GM10248 (cell line): ENCODE measurements at places on chromosomes 2 and 18.

DNA sequence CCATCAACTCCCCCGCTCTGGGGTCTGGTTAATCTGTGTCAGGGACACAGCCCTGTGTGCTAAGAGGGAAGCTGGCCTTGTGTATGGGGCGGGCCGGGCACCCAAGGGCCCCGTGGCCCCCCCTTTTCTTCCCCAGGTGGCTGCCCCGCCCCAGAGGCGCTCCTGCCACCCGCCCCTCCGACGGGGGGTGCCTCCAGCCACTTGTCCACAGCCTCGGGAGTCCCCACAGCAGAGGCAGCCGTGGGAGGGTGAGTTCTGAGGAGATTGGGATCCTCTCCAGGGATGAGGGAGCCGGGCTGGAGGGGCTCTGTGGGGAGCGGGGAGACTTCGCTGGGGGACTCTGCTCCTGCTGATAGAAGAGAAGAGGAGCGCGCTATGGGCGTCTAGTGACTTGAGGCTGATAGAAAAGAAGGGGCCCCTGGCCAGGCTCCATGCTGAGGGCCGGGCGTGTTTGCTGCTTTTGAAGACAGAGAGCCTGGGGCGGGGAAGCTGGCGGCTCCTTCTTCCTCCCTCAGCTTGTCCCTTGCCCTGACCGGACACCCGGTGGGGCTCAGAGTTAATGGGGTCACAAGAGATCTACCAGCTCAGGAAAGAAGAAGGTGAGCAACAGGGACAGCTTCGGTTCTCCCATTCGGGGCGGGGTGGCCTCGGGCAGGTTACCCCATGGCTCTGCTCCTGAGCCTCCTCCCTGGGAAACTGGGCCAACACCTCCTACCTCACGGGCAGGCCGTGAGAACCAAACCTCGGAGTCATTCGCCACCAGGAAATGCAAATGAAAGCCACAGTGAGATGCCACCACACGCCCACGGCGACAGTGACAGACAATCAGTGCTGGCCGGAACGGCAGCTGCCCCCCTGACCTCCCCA is 89.4 kb upstream of the TAF1B start:
- no peak for DNase-seq

DNA sequence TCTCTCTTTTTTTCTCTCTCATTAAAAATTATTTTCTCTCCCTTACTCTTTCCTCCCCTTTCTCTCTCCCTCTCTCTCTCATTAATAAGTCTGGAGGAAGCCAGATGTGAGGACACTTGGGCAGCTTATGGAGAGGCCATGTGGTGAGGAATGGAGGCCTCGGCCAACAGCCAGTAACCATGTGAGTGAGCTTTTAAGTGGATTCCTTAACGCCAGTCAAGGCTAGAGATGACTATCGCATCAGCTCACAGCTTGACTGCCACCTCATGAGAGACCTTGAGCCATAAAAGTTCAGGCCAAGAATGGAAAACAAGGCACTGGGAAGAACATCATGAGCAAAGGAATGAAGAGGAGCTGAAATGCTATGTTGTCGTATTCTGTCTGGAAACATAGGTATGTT is 39.1 kb downstream of the ETAA1 start:
- DNase-seq, result no peak

DNA sequence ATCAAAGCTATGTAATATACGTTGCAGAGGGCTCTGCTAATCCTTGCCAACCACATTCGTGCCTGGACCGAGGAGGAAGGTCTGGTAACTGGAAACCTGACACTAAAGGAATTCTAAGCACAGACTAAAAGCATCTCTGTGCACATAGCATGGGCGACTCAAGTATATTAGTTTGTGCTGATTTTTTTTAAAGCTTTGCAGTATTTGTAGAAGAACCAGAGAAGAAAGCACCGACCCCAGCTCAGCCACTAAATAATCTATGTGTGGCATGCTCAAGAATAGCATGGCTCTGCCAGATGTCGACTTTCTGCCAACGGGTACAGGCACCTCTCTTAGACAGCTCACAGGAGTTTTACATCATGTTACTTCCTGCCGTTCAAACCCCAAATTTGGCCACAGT is 73.2 kb upstream of the NRP2 start:
- DNase-seq, result no peak

GRCh38 chr2:70745276-70745825 is 22.6 kb downstream of the ADD2 start:
- DNase-seq, result no peak

DNA sequence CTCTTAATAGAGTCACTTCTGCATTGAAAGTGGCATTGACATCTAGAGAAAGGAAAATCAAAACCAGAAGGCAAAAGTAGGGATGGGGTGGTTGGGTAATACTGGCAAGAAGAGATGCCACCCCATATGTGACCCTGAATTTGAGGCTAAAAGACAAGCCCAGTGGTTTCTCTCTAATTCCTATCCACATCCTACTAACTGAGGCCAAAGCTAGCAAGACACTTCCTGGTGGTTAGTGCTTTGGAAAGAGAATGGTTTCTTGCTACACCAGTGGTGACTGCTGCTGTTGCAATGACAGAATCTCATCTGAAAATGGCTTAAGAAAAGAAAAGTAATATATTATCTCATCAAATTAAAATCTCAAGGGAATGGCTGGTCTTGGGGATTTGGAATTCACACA is 640.6 kb downstream of the EPHA4 start:
- DNase-seq, result no peak

GRCh38 chr2:241066893-241067341 is 35.2 kb downstream of the MTERF4 start:
- no peak for DNase-seq

- DNase-seq, result peak; percentile 15
Observed at GRCh38 chr18:5891184-5891853, 4.0 kb downstream of the TMEM200C start.

DNA sequence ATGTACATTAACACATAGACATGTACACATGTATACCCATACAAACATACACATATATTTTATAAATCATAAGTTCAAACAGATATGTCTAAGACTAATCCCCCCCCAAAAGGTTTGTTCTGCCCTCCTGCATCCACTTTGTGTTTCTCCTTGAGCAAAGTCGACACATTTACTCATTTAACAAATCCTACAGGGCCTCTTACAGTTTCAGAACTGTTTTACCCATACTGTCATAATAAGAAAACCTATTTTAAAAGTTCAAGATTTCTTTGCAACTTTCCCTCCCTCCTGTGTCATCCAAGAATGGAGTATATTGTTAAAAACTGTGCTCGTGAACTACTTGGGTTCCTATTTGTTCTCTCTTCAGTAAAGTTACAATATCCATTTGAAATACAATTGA is 166.7 kb downstream of the L3MBTL4 start:
- DNase-seq, result no peak

- no peak for DNase-seq
Observed at GRCh38 chr18:26432651-26433424, 115.5 kb downstream of the KCTD1 start.

DNA sequence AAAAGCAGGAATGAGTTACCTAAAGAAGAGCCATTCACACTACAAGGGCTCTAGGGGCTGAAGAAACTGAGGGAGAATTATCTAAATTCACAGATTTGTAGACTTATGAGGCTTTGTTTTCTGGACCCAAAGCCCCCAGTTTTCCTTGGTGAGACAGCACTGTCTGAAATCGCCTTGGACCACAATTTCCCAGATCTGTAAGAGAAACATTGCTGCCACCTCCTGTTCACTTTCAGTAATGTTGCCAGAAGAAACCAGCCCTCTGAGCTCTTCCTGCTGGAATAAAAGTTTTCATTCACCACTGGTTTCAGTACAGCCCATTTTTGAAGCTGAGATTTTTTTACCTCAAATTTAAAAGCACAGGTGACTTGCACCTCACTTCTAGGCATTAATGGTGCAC is 169.2 kb downstream of the CDH20 start:
- DNase-seq, result peak; percentile 39

DNA sequence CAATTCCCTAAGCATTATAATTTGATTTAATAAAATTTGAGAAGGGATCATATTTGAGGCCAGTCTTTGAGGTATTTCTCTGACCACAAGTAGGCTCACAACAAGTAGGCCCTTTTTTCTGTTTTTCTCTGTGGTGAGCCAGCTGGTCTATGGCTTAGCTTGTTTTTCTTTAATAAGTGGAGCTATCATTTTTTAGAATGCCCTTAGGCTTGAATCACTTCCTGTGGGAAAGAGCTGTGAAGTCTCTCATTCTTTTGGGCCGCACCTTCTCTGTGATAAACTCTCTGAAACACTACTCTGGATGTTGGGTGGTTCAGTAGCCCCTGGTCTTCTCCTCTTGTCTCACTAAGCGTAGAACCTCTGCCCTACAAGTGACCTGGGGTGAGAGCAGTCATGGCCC is 235.9 kb downstream of the SUCLG1 start:
- DNase-seq, result no peak

- DNase-seq, result no peak
Observed at GRCh38 chr2:170462433-170463205, 252.5 kb upstream of the SP5 start.

GRCh38 chr2:168156661-168157060 is 90.7 kb downstream of the STK39 start:
- no peak for DNase-seq

DNA sequence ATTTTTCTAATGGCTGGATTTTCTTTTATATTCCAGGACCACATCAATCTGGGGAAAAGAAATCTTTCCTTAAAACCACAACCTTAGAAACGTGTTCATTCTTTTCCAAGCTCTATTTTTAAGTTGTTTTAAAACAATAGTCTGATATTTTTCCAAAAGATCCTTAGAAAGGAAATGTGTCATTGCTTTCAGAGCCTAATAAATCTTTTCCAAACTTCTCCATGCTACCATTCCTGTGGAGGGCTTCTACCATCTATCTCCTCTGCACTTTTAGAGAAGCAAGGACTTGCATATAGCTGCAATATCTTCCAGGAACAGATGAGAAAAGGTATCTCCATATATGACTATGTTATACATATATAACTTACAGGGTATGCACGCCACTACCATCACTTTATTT is 21.2 kb downstream of the WDFY1 start:
- DNase-seq, result no peak

- DNase-seq, result no peak
Observed at GRCh38 chr2:20549691-20550348, 101.1 kb downstream of the HS1BP3 start.

DNA sequence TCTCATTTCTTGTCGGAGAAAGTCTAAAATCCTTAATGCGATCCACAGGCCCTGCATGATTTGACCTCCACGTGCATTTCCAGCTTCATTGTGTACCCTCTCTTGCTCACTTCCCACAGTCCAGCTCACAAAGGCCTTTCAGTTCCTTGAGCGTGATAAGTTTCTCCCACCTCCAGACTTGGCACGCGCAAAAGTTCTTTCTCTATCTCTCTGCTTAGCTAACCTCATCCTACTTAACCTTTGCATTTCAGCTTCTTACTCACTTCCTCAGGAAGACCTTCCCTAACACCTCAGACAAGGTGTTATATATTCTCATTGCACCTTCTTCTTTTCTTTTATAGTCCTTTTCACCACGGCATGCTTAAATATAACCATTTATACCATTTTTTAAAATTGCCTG is 124.8 kb upstream of the XPO1 start:
- no peak for DNase-seq

- no peak for DNase-seq
Observed at GRCh38 chr2:199742884-199743283, 108.1 kb downstream of the FTCDNL1 start.

DNA sequence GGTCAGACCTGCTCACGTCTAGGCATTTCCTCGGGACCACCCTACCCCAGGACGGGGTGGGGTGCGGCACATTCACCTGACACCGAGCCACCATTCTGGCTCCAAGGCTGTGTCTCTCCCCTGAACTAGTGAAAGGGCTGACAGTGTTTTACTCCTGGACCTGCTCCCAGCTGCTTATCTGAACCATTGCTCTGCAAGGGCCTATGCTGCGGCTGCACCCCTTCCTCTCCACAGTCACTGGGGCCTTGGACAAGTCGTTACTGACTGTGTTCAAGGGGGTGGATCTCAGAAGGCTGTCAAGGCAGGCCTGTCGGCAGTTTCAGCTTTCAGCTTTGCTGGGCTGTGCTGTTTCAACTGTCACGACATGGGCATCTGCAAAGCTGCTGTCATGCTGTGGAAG is 11.7 kb downstream of the CREG2 start:
- no peak for DNase-seq

DNA sequence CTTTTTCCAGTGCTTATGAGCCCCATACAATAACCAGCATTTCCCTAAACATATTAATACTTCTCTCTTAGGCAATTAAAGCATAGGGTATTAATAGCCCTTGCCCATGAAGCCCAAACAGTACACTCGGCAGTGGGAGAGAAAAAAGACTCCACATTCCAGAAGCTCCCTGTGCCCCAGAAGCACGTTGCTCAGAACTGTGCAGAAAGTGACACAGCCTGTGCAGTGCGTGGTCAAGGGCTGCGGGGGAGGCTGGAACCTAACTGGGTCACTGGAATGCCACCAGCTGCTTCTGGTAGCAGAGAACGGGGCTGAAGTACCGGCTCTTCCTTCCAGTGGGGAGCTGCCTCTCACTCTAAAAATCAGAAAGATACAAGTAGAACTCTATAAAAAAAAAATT is 32.7 kb downstream of the EIPR1 start:
- DNase-seq, result no peak

DNA sequence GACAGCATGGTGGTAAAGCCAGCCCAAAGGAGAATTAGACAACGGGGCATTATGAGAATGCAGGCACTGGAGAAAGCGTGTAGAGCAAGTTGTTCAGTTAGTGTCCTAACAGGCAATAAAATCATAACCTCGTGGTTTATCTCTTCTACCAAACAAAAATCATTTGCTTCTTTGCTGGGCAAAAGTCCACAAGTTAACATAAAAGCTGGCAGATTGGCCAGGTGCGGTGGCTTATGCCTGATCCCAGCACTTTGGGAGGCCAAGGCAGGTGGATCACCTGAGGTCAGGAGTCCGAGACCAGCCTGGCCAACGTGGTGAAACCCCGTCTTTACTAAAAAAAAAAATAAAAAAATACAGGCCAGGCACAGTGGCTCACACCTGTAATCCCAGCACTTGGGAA is 364.1 kb downstream of the SETBP1 start:
- DNase-seq, result no peak

DNA sequence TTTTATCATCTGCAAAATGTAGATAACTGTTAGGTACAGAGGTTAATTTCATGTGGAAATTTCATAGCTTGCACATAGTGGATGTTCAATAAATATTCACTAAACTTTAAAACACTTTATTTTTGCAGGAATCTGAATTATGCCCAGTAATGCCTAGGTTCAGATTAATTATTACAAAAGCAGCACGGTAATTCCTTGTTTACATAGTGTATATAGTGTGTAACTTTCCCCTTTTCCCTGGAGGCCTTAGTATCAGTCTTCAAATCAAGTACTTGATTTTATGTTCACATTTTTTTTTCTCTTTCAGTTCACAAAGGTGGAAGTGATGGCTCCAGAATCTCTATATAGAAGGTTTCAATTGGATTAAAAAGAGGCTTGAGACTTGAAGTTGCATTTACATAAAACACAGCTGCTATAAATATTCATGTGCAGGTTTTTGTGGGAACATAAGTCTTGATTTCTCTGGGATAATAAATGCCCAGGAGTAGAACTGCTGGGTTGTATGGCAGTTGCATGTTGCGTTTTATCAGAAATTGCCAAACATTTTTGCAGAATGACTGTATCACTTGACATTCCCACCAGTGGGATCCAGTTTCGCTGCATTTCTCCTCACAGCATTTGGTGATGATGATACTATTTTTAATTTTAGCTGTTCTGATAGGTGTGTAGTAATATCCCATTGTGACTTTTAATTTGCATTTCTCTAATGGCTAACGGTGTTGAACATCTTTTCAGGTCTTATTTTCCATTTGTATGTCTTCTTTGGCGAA is 27.6 kb upstream of the LGALSL start:
- no peak for DNase-seq
